CD4-positive, alpha-beta T cell treated with Interleukin-10 for 1 hour (primary cell): ENCODE measurements at places on chromosomes 5 and 9.

GRCh38 chr5:14193496-14193895, 50.4 kb downstream of the TRIO start:
- DNase-seq: no peak

- DNase-seq: no peak
These were observed 16.1 kb downstream of the AHRR start for GRCh38 chr5:337563-338130.

GRCh38 chr9:69030851-69031645, 4.5 kb upstream of the FXN start:
- no peak for DNase-seq

DNA sequence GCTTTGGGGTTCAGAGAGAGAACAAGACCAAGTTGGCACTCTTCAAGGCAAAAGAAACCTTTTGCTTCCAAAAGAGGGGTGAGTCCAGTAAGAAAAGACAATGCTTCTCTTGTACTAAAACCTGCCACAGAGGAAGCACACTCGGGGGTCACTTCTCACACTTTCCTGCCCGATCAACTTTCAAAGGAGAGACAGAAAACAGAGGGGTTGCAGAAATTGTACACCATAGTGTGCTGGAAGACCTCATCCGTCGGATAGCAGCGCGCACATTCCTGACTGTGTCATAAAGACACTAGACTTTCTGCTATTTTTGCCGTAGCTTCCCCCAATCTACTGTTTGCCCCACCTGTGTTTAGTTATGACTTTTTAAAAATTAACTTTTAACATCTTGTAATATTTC, 66.9 kb downstream of the OR2K2 start:
- DNase-seq: no peak

GRCh38 chr5:55160493-55161209, 680 bp downstream of the GPX8 start:
- no peak for DNase-seq

- DNase-seq: no peak
These were observed 163.1 kb downstream of the PBX3 start for GRCh38 chr9:125910286-125910685.

DNA sequence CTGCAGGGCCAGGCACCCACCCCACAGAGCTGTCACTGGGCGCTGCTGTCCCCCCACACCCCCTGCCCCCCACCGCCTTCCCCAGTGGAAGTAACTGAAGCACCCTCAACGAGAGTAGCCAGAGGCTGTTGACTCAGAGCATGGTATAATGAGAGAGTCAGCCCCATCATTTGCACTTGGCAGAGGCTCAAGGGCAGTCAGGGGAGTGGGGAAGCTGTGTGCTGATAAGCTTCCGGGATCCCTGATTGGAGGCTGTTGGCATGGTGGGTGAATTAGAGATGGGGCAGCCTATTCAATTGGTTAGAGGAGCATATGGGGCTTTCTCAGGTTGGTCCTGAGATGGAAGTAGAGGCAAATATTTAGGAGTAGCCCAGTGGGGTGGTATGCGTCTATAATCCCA, 77.1 kb upstream of the GOLM1 start:
- DNase-seq: no peak

DNA sequence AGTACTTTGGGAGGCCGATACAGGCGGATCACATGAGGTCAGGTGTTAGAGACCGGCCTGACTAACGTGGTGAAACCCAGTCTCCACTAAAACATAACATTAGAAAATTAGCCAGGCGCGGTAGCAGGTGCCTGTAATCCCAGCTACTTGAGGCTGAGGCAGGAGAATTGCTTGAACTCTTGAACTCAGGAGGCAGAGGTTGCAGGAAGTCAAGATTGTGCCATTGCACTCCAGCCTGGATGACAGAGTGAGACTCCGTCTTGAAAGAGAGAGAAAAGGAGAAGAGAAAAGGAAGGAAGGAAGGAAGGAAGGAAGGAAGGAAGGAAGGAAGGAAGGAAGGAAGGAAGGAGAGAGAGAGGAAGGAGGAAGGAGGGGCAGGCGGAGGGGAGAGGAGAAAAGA, 45.1 kb downstream of the MYO10 start:
- no peak for DNase-seq

DNA sequence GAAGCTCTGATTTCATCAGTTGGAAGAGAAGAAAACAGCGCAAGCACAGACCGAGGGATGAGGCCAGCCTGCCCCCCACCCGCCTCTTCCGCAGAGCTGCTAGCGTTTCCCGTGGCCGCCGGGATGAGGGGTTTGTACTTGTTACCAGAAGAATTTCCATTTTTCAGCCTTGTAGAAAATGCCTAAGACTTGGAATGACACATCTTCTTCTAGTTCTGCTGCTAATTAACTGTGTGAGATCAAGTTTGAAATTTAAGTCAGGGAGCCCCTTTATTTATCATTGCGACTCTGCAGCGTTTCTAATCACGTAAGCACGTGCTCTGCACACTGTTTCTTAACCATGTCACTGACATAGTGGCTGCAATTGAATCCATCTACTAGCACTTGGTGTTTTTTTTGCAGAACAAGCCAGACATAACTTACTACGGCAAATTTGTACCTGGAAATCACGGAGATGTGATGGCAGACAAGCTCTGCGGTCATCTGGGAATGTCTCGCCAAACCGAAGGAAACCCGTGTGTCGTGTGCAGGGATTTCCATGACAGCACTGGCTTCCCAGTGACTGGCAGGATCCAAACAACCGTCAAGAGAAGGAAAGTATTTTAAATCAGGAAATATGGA, 41.8 kb upstream of the ROR2 start:
- DNase-seq: no peak

- DNase-seq: no peak
These were observed 87.6 kb downstream of the ADRB2 start for GRCh38 chr5:148913985-148914431.

DNA sequence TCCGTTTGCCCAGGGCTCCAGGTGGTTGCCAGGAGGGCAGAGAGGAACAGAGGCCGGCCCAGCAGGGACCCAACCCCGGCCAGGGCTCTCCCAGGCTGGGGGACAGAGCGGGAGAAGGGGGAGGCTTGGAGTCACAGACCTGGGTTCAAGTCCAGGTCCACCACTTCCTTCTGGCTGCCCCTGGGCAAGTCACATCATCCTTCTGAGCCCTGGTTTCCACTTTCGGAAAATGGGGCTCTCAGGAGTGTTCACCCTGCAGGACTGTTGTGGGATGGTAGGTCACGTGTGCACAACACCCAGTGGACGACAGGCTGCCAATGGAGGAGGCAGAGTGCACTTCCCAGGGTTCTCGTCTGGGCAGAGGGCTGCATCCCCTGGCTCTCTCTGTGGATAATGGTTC, 245.4 kb downstream of the PBX3 start:
- DNase-seq: no peak

DNA sequence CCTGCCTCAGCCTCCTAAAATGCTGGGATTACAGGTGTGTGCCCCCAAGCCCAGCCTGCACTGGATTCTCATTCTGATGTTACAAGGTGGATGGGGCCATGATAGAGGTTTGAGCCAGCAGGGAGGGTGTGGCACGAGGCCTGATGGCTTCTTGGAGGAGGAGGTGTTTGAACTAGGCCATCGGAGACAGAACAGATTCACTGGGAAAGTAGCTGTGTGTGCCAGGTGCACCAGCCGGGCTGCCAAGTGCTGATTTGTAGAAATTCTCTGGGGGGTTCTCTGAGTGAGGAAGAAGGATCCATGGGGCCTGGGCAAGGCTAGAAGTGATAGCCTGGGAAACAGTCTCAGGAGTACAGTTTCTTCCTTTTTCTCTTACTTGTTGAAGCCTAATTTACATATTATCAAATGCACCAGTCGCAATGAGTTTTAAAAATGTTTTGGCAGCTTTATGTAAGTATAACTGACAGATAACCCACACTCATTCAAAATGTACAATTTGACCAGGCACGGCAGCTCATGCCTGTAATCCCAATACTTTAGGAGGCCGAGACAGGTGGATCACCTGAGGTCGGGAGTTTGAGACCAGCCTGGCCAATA, 31.1 kb upstream of the STXBP1 start:
- no peak for DNase-seq

- DNase-seq: no peak
These were observed 52.9 kb upstream of the EXOC3 start for GRCh38 chr5:389891-390622.

DNA sequence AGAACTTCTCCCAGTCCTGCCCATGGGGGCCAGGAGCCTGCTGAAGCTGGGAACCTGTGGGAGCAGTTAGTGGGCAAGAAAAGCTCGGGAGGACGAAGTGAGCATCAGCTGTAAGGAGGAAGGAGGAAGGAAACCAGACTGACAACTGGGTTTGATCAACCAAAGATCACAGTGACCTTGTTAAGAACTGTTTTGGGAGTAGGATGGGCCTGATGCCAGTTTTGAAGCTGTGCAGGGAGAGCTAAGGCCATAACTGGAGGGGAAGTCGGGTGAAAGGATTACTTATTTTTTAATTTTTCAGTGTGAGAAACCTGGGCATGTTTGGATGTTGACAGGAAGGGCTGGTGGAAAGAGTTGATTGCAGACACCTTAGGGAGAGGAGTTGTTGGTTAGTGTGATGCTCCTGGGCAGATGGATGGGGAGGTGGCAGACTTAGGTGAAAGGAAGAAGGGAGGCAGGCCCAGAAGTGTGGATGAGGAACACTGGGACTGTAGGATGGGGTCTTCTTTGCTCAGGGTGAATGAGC, 58.3 kb upstream of the KLF4 start:
- DNase-seq: no peak

DNA sequence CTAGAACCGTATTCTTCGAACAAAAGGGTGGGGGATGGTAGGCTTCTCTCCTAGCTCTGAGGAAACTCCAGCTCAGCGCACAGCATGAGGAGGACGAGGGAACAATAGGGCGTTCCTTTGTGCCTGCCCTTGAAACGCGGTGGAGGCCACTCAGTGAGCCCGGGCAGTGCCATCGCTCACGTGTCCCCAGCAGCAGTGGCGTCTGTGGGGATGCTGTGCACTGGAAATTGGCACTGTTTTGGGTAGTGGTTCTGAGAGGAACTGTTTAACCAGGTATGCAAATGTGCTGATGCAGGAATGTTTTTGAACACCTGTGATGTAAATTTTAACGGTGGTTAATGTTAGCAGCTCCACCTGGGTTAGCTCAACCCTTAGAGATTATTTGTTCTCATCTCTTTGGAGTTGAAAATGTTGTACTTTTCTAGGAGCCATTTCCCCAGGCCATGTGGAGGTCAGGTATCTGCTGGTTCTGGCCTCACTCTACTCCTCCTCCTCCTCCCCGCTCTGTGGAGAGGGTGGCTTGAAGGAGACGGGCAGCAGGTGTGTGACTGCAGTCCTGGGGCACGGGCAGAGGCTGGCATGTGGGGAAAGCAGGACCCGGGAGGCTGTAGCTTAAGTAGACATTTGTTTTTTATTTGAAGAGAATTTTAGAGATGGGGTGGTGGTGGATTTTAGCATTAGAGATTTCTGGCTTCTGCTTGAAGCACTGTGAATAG, 48.3 kb downstream of the EHMT1 start:
- DNase-seq: no peak

GRCh38 chr5:174514983-174515394, 209.4 kb upstream of the MSX2 start:
- no peak for DNase-seq

GRCh38 chr5:126808521-126808988, 31.6 kb downstream of the LMNB1 start:
- peak; percentile 34 for DNase-seq

GRCh38 chr9:93198117-93198837, 14.3 kb downstream of the WNK2 start:
- DNase-seq: no peak

DNA sequence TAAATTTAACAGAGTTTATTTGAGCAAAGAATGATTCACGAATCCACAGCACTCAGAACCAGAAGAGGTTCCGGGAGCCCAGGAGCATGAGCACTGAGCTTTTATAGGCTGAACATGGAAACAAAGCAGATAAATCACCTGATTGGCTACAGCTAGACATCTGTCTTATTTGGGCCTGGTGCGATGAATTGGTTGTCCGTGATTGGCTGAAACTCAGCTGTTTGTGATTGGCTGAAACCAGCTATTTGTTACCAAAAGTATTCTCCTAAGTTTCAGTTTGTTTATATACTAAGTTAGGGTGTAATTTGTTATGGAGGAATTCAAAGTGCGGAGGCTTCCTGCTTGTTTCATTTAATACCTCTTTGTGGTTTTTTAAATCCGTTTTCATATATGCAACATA, 15.8 kb upstream of the LCP2 start:
- peak; percentile 79 for DNase-seq

DNA sequence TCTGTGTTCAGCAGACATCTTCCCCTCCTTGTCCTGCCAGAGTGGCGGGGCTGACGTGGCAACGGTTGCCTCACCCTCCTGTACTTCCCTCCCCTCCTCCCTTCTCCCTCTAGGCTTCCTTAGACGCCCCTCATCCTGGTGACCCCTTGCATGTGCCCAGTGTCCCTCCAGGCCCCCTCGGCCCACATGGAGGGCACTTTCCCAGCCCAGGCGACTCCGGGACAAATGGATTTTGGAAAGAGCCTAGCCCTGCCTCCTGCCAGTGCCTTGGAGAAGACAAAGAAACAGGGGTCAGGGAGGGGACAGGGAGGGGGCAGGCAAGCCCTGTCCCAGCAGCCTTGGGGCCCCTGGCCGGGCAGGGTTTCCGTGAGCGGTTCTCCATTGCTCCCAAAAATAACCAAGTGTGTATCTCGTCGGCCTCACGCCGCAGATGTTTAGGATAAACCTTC, 38.3 kb upstream of the NEURL1B start:
- no peak for DNase-seq

- no peak for DNase-seq
These were observed 6.3 kb downstream of the DOLK start for GRCh38 chr9:128940946-128941755.

- no peak for DNase-seq
These were observed 70.4 kb downstream of the CRB2 start for GRCh38 chr9:123426406-123426805.

GRCh38 chr5:165497707-165498106, 1992.3 kb downstream of the MAT2B start:
- no peak for DNase-seq

GRCh38 chr5:19547640-19548039, 440.4 kb downstream of the CDH18 start:
- DNase-seq: no peak

- DNase-seq: no peak
These were observed 8.5 kb downstream of the SPINK9 start for GRCh38 chr5:148343603-148344487.

- no peak for DNase-seq
These were observed 9.7 kb downstream of the NOL8 start for GRCh38 chr9:92315456-92315855.

- no peak for DNase-seq
These were observed 37.0 kb downstream of the DMRTA1 start for GRCh38 chr9:22483528-22484070.

DNA sequence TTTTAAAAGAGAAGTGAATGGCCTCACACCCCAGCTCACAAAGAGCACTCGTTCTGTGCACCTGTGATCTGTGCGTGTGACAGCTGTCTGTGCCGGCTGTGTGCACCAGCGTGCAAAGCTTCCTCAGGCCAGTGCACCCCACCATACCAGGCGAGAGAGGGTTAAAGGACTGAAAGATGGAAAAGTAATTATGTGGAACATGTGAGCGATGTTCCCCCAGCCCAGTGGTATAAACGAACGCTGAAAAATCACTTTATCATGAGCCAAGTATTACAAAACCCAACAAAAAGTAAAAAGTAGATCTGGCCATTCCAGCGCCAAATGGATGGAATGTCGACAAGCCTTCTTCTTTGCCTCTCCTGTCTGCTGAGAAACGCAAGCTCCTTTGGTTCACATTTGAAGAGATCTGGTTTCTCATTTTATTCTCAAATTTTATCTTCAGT, 53.7 kb downstream of the IPPK start:
- no peak for DNase-seq
